ENCODE measurements at places on chromosomes 2 and 18.

- DNase-seq: no peak
Measured at GRCh38 chr2:134943540-134943939, 24.9 kb downstream of the CCNT2 start.

- peak; percentile 16 for DNase-seq
Measured at GRCh38 chr2:143070704-143071103, 58.5 kb upstream of the ARHGAP15 start.

- DNase-seq: no peak
Measured at GRCh38 chr2:152548111-152548875, 169.0 kb downstream of the PRPF40A start.

GRCh38 chr18:60099709-60100108 is 199.9 kb downstream of the PMAIP1 start:
- DNase-seq: no peak

GRCh38 chr18:13145636-13146190 is 72.8 kb upstream of the LDLRAD4 start:
- DNase-seq: peak; percentile 16

DNA sequence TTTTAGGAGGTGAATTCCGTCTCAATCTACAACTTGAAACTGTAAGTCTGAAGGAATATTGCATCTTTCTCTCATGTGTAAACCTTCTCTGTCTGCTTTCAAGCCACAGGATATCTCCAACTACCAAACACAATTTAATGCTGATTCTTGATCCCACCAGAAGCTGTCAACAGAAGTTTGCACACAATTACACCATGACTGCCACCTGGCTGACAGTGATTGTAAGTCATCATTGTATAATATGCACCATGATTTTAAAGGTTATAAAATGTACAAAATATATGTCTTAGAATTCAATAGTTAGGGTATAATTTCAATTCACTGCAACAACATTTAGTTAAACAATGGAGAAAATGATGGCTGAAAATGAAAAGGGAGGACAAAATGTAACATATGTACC is 18.4 kb downstream of the PREPL start:
- no peak for DNase-seq

DNA sequence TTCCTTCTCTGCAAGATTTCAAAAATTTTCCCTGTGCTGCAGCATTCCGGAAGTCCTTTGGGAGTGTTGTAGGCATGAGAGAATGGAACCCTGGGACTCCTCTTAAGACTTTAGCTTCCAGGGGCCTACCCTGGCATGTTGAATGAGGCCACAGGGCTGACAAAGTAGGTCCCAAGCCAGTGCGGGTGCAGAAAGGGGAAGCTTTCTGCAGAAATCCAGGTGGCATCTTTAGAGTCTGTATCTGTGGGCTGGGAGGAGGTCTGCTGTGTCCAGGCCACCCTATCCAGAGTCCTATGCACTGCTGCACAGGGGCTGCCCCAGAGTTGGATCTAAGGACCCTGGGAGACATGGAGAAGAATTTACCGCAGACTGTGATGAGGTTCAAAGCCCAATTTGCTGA is 1.9 kb upstream of the SIX2 start:
- DNase-seq: peak; percentile 33

DNA sequence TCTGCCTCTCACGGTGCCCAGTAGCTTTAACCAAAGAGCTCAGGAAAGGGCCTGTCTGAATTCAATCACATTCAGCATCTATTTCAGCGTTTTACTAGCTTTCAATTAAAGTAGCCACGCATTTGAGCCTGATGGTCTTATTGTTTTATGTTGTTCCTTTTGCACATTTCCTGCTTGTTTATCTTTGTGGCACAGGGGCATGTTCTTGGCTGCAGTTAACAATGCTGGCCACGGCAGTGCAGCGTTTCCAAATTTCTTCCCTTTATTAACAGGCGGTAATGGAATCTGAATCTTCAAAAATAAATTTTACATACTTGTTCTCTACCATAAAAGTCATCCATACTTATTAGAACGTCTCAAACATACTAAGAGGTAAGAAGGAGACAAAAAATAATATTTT is 46.2 kb downstream of the HPCAL1 start:
- no peak for DNase-seq

DNA sequence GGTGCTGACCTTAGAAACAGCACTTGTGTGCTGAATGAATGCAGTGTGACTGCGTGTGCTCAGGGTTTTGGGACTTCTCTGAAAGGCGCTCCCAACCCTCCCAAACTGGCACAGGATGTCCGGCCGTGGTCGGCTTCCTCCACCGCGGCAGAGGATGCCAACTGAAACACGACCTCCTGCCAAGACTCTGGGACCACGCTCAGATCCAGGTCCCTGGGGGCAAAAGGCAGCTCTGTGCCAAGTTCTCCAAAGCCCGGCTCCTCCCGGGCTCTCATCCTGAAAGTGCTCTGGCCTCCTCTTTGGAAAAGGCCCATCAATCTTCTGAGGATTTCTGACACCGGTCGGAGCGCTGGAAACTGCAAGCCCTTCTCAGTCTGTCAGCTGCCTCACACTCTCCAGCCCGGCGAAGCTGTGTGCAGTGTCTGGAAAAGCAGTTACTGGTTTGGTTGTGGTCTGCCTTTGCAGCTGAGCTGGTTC is 32.3 kb upstream of the ZBTB7C start:
- DNase-seq: no peak

DNA sequence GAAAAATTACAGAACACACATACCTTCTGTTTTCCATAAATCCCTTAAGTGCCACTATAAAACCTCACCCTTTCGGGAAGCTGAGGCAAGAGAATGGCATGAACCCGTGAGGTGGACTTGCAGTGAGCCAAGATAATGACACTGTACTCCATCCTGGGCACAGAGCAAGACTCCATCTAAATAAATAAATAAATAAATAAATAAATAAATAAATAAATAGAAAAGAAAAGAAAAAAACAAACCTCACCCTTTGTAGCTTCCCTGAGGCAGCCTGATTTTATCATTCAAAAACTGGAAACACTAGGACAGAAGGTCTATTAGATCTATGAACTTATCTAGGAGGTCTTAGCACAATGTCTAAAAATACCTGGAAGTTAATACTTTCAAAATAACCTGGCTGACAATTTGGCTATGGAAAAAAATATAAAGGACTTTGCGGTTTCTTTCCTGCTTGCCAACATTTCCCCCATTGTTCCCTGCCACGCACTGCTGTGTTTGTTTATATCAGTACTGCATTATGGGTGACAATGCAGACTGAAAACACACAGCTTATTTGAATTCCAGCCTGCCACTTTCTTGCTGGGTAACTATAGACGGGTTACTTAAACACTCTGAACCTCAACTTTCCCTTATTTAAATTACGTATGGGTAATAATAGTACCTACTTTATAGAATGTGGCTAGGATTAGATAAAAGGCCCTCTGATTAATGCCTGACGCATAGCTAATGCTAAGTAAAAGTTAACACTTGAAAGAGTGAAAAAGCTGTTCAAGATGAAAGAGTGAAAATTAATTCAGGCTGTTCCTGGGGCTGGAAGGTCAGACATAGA is 313.0 kb downstream of the RDH14 start:
- DNase-seq: no peak

- DNase-seq: no peak
Measured at GRCh38 chr2:176115883-176116813, at the start of gene HOXD10. Gene HOXD10 (plus strand): TSS chr2:176116778. CDS start chr2:176116834, 56 bp downstream.

DNA sequence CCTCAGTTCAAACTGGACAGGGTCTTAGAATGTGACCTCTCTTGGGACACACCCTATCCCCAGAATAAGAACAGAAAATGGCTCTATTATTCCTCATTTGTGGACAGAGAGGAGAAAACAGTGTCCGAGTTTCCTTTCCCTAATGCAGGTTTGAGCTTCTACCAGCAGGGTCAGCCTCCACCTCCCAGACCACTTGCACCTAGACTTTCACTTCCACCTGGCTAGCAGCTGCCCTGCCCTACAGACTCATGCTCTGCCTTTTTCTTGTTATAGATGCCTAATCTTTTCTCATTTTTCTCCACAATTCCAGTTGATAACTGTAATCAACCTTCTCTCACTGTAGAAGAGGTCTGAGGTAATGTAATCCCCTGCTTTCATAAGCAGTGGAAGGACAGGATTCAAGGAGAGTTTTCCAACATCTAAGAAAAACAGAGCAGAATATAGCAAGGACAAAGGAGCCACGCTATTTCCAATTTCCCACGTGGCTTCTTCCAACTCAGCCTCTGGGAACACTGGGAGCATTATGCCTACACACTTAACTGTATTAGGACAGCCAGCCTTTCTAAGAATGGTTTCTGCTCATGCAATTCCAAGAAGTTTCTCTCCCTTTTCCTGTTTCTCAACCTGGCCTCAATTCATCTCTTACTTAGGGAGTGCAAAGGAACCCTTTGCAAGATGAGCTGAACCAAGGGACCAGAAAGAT is 239.8 kb downstream of the BCL11A start:
- DNase-seq: no peak

- no peak for DNase-seq
Measured at GRCh38 chr2:95031726-95032116, 6.2 kb downstream of the MAL start.

- no peak for DNase-seq
Measured at GRCh38 chr2:16568998-16569784, 96.4 kb downstream of the CYRIA start.

- no peak for DNase-seq
Measured at GRCh38 chr2:240604939-240605716, 18.6 kb downstream of the CAPN10 start.

GRCh38 chr2:160429248-160430000 is 64.2 kb downstream of the RBMS1 start:
- no peak for DNase-seq

DNA sequence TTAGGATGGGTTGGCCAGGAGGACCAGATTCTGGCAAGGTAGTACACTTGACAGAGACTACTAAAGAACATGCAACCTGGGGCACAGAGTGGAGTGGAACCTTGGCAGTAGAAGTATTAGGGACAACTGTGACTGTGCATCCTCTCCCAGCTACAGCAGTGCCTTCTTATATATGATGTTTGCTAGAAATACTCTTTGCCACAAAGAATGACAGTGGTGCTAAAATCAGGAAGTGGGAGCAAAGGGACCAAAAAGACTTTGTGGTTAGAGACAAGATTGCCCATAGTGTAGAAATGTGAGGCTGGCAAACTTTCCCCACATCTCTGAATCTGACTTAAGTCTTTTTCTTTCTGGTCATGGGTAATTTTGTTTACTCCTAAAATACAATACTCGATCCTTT is 9.4 kb upstream of the SLC38A11 start:
- no peak for DNase-seq

DNA sequence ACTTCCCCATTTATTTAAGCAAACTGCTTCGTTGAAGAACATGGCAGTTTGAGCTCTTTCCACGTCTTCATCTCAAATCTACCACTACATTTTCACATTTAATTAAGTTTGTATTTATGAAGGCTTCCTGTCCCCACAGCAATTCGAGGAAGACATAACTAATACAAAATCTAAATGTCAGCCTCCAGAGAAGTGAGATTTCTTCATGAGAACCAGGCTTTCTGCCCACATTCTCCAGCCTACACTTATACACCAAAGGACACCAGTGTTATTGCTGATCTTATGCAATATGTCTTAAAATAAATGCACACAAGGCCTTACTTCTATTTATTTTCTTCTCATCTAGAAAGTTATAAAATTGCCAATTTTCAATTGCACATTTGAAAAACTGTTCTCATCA is 1209.3 kb upstream of the FAM98A start:
- DNase-seq: no peak

DNA sequence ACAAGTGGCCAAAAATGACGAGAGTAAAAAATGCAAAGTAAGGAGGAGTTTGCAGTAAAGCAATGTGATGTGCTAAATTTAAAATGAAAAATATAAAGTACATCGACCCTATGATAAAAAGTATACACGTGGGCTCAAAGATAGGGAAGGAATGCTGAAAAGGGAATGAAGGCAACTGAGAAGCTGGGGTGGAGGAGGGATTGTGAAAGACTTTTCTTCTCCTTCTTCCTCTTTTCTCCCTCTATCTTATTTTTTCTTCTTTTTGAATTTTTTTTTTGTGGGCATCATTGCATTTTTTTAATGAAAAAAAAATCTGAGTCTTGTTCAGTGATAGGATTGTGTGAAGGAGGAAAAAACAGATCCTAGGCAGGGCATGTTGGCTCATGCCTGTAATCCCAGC is 57.6 kb upstream of the STK17B start:
- DNase-seq: no peak

DNA sequence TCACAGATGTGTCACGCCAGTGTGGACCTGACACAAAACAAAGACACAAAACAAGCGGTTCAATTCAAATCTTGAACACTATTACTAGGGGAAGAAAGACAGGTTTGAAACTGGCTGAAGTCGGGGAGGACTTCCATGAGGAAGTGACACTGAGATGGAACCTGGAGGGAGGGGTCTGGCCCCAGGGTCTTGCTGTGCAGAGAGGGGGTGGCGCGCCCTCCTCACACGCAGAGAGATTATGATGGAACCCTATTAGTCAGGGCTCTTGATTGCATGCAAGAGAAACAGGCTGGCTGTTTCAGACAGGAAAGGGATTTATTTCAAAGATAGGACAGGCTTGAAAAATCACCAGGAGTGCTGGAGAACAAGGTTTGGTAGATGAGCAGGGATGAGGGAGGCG is 363.6 kb upstream of the HS6ST1 start:
- DNase-seq: no peak

DNA sequence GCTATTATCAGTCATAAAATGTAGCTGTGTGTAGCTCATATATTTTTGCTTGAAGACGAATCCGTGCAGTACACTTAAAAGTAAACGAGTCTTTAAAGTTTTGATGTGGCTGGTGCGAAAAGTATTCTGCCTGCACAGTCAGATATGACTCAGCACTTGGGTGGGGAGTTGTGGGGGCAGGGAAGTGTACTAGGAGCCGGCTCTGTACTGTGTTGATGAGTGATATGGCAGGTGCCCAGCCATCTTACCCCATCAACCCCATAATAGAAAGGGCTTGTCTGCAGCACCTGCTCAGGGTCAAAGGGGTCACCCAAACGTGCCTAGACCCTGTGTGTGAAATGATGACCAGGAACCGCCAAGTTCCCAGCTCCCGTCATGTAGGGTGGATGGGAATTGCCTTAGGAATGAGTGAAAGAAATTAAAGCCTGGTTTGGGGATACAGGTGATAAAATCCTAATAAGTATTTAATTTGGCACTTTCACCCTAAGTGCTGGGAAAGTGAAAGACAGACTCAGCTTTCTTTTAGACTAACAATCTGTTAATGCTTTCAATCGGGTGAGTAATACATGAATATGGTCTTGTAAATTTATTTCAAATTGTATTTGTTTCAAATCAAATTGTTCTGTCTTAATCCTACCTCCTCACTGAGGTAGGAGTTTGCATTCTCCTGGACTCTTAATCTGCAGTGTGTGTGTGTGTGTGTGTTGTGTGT is 48.0 kb downstream of the BCL2L11 start:
- DNase-seq: no peak

DNA sequence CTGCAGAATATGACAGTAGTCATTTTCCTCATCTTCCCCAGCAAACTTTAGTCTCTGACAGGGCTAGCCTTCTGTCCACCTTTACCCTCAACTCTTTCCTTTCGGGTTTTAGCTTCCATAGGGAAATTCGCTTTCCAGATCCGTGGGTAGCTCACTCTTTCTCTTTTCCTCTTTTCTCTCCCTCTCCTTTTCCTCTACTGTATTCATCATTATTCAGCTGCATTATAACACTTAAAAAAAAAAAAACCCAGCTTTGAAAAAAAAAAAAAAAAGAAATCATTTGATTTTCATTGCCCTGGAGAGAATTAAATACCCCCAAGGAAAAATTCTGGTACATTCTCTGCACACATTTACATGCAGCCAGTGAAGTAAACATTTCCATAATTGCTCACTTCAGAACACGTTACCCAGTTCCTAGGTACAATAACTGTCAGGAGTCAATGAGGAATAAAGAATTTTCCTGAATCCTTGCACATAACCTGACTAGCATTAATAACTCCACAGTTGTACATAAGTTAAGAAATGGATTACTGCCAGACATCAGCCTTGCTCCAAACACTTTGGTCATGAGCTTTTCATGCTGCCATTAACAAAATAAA is 63.5 kb downstream of the ZNF521 start:
- DNase-seq: no peak
